PC-3 (cell line): ENCODE measurements at places on chromosomes 3 and 15.

DNA sequence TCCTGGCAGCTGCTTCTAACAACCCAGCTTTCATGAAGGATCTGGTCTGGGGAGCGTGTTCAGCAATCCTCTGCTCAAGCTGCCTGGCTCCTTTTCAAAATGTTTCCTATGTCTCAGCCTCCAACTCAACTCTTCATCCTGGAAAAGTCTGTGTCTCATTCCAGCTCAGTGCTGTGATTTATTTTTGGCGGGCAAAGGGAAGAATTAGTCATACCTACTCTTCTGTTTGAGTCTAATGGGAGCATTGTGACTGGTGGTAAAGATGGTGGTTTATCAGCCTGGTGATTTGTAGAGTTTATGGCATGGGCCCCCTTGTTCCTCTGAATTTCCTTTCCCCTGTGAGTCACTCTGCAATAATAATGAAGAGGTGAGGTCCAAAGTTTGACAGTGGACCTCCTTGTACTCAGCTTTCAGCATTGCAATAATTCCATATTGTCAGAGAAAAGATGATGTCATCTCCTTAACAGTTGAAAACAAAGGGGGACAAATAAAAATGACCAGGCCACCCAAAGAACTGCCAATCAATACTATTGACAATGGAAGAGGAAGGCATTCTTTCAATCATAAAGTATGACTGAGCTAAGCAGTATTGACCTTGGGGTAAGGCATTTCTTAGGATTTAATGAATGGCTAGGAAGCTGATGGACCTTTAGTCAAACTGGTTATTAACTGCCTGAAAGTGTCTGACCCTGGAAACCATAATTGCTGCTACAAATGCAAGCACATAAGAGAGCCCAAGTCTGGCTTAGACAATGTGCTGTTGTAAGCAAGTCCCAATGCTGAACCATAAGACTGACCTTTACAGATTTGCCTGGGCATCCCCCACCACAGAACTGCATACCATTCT, 204.7 kb upstream of the MCTP2 start:
- H3K27me3 ChIP-seq, result peaks cover 15% of the 10 kb centered on the region; the same call in 1 of the 2 replicates
- no peak overlapping the region for H3K4me3 ChIP-seq

DNA sequence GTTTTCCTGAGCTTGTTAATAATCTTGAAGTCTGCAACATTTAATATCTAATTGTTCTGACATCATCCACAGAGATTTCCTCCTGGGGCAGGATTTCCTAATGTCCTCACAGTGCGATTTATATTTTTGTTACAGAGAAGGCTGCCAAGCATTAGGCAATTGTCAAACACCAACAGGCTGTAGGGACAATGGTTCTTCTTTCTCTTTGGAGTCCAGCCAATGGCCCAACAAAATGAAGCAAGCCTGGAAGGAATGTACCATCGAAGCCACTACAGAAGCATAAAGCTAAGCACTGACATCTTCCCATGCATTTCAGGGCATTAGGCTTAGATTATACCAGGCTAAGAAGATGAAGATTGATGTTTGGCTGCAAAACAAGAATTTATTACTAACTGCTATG, 173.0 kb upstream of the FRMD4B start:
- no peak overlapping the region for H3K4me3 ChIP-seq
- no peaks in the 10 kb centered on the region for H3K4me1 ChIP-seq
- no peaks in the 10 kb centered on the region for H3K36me3 ChIP-seq
- DNase-seq, result no peak
- H3K27ac ChIP-seq, result no peak overlapping the region

DNA sequence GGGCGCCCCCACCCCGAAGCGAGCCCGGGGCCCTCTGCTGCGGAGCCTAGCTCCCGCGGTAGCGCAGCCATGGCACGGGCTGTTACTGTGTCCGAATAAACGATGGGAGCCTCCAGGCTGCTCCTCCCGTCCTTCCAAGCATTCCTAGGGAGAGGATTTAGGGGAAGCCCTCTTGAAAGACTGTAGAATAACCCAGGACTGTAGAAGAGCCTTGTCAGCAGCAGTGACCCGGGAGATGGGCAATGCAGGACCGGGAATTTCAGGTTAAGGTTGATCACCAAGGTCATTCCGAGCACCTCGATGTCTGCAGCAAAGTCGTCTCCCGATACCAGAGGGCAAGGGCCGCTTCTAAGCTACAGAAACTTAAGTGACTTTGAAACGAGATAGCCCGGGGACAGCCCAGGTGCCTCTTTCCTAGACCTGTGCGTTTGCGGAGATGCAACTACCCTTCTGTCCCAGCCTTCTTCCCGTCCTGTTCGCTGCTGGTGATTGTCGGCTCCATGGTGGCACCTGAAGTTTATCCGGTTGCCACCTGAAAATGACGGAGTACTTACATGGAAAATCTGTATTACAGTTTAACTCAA, 753 bp upstream of the MYO5A start:
- peak overlapping the region; percentile 46; the same call in 1 of the 2 replicates for H3K27ac ChIP-seq
- H3K4me3 ChIP-seq, result peak overlapping the region; percentile 77
- DNase-seq, result no peak
- no peaks in the 10 kb centered on the region for H3K36me3 ChIP-seq
- H3K27me3 ChIP-seq, result no peaks in the 10 kb centered on the region
- H3K4me1 ChIP-seq, result peaks cover 11% of the 10 kb centered on the region

- H3K4me3 ChIP-seq, result no peak overlapping the region
- DNase-seq, result no peak
- no peaks in the 10 kb centered on the region for H3K27me3 ChIP-seq
- no peak overlapping the region for H3K27ac ChIP-seq
- no peaks in the 10 kb centered on the region for H3K36me3 ChIP-seq
These were observed 904.2 kb downstream of the SI start for GRCh38 chr3:164174059-164174458.

DNA sequence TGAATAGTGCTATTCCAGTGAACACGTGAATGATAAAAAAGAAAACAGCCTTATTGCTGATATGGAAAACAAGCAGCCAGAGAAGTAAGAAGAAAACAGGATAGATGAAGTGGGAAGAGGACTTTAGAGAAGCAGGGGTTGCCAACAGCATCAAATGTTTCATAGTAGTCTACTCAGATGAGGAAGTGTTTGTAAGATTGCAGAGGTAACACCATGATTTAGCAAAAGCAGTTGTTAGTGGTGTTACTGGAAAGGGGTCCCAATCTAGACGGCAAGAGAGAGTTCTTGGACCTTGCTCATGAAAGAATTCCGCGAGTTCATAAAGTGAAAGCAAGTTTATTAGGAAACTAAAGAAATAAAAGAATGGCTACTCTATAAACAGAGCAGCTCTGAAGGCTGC, 108.8 kb upstream of the MCTP2 start:
- H3K36me3 ChIP-seq, result peaks cover 4% of the 10 kb centered on the region; the same call in 1 of the 2 replicates
- H3K4me1 ChIP-seq, result no peaks in the 10 kb centered on the region
- no peak overlapping the region for H3K4me3 ChIP-seq
- no peak for DNase-seq

DNA sequence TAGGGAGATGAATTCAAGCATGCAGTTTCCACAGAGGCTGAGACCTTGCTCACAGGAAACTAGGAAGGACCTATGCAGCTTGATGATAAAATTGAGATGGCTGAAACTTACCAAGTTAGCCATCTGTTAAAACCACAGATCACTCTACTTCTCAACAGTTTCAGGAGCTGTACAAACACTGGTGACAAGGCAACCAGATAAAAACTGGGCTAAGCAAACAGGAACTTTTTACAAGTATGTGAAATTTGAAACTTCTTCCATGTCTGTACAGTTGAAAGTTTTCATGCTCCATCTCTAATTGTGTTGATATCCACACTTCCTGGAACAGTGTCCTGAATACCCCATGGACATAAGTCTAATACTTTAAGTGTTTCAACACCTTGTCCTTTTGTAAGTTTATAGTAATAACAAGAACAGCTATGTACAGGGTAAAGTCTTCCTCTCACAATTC, 78.2 kb downstream of the FAIM start:
- no peaks in the 10 kb centered on the region for H3K36me3 ChIP-seq
- H3K27me3 ChIP-seq, result no peaks in the 10 kb centered on the region
- peak; percentile 76 for DNase-seq
- peak overlapping the region; percentile 88 for H3K27ac ChIP-seq
- H3K4me1 ChIP-seq, result peaks cover 17% of the 10 kb centered on the region

GRCh38 chr15:99433757-99434450, 131.9 kb upstream of the MEF2A start:
- no peak overlapping the region for H3K27ac ChIP-seq
- H3K4me3 ChIP-seq, result no peak overlapping the region
- peaks cover 26% of the 10 kb centered on the region for H3K4me1 ChIP-seq
- H3K36me3 ChIP-seq, result no peaks in the 10 kb centered on the region

DNA sequence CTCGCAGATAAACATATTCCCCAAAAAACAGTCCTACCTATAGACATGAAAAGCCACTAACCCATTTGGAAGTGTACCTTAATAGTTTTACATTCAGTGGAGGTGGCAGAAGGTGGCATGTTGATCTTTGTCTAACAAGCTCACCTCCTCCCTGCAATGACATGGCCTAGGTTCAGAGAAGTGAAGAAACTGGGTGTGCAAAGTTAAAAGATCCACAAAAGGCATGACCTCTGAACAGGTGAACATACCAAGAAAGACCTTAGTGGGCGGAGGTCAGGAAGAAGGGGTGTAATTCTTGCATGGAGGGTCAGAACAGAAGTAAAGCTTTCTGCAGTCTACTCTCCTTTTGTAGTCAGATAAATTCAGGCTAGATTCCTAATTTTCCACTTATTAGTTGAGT, 822 bp downstream of the MRPL3 start:
- H3K4me3 ChIP-seq, result peak overlapping the region; percentile 95
- DNase-seq, result peak; percentile 2
- H3K27me3 ChIP-seq, result no peaks in the 10 kb centered on the region
- peaks cover 15% of the 10 kb centered on the region for H3K4me1 ChIP-seq
- H3K27ac ChIP-seq, result peak overlapping the region; percentile 71; the same call in 1 of the 2 replicates
- peaks cover 32% of the 10 kb centered on the region for H3K36me3 ChIP-seq

- DNase-seq, result no peak
- H3K4me3 ChIP-seq, result no peak overlapping the region
- H3K36me3 ChIP-seq, result no peaks in the 10 kb centered on the region
- H3K27ac ChIP-seq, result no peak overlapping the region
These were observed 175.1 kb downstream of the NFKBIZ start for GRCh38 chr3:102024270-102024904.

- peaks cover 69% of the 10 kb centered on the region for H3K27me3 ChIP-seq
- H3K4me3 ChIP-seq, result no peak overlapping the region
- no peaks in the 10 kb centered on the region for H3K4me1 ChIP-seq
- DNase-seq, result no peak
- no peaks in the 10 kb centered on the region for H3K36me3 ChIP-seq
- H3K27ac ChIP-seq, result no peak overlapping the region
These were observed 75.3 kb downstream of the ST8SIA2 start for GRCh38 chr15:92468991-92469390.

DNA sequence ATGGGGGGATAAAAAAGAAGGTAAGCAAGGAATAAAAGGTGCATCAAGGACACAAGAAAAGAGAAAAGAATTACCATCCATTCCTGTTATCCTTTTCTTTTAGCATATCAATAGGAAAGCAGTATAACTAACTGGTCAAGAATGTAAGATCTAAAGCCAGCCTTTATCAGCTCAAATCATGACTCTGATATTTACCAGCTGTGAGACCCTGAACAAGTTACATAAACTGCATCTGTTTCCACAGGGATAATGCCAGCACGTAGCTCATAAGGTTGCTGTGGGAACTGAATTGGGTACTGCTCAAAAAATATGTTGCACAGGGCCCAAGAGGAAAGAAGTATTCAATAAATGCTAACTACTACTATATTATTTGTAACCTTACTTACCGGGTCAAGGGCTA, 1092.2 kb upstream of the CFAP20DC start:
- H3K27me3 ChIP-seq, result no peaks in the 10 kb centered on the region; the same call in 1 of the 2 replicates
- no peak overlapping the region for H3K4me3 ChIP-seq
- H3K27ac ChIP-seq, result no peak overlapping the region
- no peaks in the 10 kb centered on the region for H3K36me3 ChIP-seq
- no peak for DNase-seq
- no peaks in the 10 kb centered on the region for H3K4me1 ChIP-seq
